ENCODE measurements at places on chromosomes 16 and 17.

DNA sequence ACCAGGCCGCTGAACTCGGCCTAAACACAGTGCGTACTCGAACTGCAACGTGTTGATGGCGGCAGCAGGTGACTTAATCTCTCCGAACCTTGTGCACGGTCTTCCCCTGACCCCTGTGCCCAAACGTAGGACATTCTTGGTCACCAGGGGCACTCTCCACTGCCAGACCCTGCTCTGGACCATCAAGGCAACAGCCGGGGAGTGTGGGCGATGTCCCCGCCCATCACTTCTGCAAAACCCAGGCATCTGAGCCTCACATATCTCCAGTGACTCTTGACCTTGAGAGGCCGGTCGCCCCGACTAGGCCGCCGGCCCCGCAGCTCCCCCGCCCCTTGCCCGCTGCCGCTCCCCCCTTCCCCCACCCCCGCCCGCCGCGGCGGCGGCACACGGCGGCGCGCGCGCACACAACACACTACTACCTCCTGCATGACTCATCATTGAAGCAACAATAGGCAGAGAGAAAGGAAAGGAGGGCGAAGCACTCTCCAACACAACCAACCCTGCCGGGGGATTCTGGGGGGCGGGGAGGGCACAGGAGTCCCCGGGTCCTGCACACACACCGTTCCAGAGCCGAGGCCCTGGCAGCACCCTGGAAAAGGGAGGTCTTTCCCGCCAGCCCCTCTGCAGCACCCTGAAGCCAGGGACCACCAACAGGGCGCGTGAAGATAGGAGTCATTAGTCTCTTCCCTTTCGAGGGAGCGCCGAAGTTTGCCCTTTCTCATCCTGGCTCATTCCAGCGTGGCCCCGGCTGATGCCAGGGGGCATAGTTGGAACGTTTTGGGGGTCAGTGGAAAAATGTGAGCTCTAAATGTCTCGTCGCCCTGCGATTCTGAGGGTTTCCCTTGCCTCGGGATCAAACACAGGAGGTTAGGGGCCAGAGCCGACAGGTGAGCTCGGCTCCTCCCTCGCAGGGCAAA lies 1.9 kb downstream of the MNT start:
- DNase-seq, result no peak

GRCh38 chr16:56294579-56294978 lies 103.3 kb downstream of the GNAO1 start:
- DNase-seq, result no peak

GRCh38 chr17:50057521-50057991 lies 1.6 kb downstream of the ITGA3 start:
- DNase-seq, result no peak

- DNase-seq, result no peak
Measured at GRCh38 chr17:27466376-27466742, 10.1 kb downstream of the KSR1 start.

DNA sequence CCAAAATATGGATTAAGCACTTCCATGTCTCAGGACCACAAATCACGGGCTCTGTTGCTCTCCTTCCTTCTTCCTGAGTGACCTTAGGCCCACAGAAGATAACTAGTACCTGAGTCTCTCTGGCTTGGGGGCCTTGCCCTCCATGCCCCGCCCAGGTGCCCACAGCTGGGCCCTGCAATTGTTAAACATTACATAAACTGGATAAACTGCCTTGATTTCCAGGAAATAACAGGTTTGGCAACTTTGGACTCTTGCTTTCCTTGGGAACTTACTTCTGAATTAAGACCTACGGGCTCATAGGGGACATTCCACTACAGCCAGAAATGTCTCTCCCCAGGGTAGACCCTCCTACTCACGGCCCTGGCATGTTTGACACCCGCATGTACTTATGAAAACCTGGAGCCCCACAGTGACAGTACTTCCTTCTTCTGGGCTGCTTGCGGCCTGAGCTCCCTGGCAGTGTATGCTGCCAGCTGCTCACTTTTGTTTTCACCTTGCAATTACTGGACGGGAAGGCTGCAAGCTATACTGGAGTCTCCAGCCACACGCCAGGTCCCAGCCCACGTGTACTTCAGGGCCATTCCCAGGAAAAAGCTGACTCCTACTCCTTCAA lies 2.3 kb upstream of the UBALD2 start:
- no peak for DNase-seq

DNA sequence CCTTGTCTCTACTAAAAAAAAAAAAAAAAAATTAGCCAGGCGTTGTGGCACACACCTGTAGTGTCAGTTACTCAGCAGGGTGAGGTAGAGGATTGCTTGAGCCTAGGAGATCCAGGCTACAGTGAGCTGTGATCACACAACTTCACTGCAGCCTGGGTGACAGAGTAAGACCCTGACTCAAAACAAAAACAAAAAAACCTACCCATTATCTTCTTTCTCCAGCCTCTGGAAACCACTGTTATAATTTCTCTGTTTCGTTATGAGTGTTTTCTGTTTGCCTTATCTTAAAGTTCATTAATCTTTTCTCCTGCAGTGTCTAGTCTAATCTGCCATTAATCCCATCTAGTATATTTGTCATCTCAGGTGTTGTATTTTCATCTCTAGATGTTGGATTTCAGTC lies 18.6 kb upstream of the CLTC start:
- DNase-seq, result no peak

GRCh38 chr16:82331397-82331796 lies 161.4 kb upstream of the MPHOSPH6 start:
- DNase-seq, result no peak

DNA sequence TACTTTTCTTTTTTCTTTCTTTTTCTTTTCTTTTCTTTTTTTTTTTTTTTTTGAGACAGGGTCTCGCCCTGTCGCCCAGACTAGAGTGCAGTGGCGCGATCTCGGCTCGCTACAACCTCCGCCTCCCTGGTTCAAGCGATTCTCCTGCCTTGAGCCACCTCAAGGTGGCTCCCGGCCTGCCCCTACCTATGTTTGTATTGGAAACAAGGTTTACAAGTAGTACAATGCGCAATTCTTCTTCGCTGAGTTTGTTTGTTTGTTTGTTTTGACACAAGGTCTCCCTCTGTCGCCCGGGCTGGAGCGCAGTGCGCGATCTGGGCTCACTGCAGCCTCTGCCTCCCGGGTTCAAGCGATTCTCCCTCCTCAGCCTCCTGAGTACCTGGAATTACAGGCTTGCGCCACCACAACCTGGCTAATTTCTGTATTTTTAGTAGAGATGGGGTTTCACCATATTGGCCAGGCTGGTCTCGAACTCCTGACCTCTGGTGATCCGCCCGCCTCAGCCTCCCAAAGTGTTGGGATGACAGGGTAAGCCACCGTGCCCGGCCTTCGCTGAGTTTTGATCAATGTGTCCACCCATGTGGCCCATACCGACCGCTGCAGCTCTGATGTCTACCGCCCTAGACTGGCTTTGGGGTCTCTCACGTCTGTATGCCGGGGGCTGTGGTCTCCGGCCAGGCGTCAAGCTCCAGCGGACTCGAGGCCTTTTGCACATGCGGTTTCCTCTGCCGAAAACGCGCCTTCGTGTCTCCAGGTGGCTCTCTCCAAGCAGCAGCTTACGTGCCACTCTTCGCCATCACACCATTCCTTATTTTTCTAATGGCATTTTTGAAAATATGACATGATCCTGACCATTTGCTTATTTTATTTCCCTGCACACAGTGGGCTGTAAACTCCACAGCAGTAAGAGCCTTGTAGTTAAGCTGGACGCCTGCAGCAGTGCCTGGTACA lies 1.1 kb upstream of the YBX2 start:
- no peak for DNase-seq

DNA sequence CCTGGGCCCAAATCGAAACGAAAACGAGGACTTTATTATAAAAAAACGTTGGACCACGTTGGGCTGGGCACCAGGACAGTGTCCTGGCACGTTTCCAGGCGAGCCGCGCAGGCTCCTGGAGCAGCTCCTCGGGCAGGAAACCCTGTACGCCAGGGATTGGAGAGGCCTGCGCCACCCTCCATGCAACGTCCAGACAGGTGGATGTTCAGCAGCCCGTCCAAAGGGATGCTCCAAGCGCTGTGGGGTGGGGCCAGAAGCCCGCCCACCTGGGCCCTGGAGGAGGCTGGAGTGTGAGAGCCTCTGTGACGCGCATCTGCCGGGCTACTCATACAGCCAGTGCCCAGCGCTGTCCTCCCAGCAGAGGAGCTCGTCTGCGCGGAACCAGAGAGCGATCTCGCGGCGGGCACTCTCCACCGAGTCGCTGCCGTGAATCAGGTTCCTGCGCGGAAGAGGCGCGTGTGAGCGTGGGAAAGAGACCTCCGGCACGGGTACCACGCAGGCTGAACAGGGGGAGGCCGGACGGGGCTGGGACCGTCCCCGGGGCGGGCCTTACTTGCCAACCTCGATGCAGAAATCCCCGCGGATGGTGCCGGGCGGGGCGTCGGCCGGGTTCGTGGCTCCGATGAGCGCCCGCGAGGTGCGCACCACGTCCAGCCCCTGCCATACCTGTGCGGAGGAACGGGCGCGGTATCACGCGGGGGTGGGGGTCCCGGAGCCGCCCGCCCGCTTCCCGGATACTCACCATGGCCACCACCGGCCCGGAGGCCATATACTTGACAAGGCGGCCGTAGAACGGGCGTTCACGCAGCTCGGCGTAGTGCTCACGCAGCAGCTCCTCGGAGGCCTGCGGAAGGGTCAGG lies 785 bp downstream of the NME3 start:
- DNase-seq, result no peak

GRCh38 chr17:75557075-75557851 lies 30.3 kb upstream of the MYO15B start:
- peak; percentile 67 for DNase-seq

DNA sequence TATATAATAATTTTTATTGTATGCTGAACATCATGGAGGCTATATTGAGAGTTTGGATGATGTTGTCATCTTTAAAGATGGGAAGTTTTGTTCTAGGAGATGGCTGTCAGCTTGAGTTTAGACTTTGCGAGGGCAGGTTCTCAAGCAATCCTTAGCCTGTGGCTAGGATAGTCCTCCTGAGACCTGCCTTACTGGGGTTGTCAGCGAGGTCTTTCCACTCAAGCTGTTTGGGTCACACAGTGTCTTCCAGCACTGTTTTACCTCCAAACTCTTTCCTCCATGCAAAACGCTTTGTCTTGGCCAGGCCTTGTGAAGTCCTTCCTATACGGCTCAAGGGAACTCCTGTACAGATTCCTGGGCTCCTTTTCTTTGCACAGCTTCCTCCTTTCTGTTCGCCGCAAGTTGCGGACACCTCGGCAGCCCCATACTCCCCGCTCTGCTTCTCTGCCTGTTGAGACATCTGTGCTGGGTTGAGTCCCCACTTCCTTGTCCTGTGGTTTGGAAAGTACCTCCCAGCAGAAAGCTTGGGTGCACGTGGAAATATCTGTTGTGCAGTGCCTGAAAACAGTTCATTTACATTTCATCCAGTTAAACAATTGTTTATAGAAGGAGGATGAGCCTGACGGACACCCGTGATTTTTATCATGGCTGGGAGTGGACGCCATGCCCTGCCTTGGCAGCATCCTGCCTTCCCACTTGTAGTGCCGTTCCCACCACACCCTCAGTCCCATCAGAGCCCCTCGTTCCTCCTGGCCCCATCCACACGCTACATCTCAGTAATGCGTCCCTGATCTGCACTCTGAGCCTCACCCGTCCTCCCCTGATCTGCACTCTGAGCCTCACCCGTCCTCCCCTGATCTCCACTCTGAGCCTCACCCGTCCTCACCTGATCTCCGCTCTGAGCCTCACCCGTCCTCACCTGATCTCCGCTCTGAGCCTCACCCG lies 55.0 kb upstream of the CBFA2T3 start:
- no peak for DNase-seq

DNA sequence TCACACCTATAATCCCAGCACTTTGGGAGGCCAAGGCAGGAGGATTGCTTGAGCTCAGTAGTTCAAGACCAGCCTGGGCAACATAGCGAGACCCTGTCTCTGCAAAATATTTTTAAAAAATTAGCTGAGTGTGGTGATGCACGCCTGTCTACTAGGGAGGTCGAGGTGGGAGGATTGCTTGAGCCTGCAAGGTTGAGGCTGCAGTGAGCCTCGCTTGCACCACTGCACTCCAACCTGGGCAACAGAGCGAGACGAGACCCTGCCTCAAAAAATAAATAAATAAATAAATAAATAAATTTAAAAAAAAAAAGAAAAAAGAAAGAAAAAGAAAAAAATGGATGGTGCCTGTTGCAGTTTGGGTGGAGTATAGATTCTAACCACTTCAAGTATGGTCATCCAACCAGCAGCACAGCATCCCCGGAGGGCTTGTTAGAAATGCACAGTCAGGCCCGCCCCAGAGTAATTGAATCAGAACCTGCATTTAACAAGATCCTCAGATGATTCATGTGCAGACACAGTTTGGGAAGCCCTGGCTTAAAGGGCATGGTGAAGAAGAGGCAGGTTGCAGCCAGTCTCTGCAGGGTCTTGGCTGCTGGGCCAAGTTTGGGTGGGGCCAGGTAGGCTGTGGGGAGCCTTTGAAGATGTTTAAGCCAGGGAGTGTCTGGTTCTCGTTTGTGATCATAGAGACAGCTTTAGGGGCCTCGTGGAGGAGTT lies 40.8 kb downstream of the MRC2 start:
- DNase-seq, result no peak

DNA sequence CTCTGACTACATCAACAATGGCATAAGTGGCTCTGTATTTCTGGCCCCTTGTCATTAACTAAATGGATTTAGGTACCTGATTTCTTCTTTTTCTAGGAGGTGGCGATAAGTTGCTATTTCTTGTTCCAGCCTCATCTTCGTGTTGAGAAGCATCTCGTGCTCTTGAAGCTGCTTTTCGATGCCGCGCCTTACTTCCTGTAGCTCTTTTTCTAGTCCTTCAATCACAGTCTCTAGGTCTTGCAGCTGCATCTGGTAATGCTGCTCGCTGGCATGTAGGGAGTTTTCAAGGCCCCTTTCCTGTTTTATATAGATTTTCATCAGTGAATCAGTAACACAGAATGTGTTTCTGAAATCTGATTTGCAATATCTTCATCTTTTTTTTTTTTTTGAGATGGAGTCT lies 5.1 kb downstream of the KRT222 start:
- no peak for DNase-seq

GRCh38 chr16:29789775-29790182 lies 772 bp upstream of the KIF22 start:
- no peak for DNase-seq

GRCh38 chr17:1552932-1553331 lies 9.7 kb downstream of the PITPNA start:
- no peak for DNase-seq

DNA sequence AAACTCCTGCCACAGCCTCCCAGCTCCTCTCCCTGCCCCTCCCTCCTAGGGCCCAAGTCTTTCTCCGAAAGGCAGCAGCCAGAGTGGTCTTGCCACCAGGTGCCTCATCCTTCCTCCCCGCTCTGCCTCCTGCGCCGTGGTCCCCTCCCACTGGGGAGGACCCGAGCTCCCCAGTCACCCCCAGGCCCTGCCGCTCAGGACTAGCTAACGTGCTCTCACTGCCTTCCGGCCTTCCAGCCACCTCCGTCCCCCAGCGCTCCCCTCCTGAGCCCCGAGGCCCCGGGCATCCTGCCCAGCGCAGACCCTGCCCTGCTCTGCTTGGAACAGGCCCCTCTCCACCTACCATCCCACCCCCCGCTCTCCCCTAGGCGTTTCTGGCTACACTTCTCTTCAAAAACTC lies 19.4 kb upstream of the COL1A1 start:
- DNase-seq, result no peak

DNA sequence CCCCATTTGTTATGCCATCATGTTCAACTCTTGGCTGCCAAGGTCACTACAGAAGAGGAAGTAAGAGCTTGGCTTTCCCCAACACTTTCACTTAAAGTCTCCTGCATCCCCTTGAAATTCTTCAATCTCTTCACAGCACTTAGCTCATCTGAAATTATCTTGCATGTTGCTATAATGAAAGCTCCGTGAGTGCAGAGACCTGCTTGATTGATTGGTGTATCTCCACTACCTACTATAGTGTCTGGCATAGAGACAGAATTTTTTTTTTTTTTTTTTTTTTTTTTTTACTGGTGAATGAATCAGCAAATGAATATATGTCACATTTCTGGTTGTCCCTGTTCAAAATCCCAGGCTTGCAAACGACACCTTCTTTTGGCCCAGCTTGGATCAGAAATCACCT lies 1.9 kb upstream of the SDR42E1 start:
- no peak for DNase-seq
